ENCODE measurements at places on chromosomes 6 and 20.

DNA sequence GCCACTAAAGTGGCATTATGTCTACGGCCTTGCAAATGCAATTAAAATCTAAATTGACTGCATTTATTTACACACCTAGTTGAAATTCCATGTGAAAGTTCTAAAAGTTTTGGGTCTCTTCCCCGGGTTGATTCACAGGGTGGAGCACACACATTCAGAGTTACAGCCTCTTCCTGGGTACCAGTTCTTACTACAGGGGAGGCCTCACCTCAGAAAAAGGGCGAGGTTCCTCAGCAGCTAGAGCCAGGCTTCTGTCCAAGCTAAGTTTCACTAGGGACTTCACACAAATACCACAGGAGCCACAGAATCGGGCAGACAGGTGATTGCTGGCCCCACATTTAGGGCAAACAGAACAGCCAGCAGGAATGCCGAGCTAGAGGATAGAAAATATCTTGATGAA is 52.7 kb downstream of the DZANK1 start:
- no peak for DNase-seq

DNA sequence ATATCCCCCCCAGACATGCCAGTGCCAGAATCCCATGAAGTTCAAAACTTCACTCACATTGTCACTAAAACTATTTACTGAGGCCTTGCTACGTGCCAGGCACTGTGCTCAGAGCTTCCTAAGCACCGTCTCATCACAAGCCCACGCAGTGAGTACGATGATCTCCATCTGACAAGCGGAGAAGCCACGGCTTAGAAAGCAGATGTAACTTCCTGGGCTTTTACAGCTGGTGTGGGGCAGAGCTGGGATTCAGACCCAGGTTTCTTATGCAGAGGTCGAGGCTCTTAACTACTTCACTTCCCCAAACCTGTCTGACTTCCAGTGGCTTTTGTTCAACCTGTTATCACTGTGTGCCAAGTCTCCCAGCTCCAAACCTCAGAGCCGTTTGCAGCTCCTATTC is 8.3 kb downstream of the MDGA1 start:
- DNase-seq: no peak

DNA sequence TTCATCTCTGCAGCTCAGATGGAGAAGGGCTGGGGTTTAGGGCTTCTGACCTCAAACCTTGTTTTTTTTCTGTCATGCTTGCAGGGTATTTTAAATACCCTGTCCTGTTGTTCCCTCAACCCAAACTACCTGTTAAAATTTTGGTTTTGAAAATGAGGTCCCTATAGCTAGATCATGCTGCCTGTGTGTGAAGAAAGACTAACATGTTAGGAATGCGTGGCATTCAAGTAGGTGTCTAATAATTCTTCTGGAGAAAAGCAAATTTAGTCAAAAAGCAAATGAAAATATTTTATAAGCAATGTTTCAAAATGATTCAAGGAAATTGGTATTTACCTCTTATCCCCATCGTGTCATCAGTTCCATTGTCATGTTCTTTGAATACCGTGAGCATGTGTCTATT is 77.2 kb upstream of the C20orf144 start:
- no peak for DNase-seq

GRCh38 chr6:17454316-17455005 is 61.1 kb downstream of the CAP2 start:
- DNase-seq: no peak

DNA sequence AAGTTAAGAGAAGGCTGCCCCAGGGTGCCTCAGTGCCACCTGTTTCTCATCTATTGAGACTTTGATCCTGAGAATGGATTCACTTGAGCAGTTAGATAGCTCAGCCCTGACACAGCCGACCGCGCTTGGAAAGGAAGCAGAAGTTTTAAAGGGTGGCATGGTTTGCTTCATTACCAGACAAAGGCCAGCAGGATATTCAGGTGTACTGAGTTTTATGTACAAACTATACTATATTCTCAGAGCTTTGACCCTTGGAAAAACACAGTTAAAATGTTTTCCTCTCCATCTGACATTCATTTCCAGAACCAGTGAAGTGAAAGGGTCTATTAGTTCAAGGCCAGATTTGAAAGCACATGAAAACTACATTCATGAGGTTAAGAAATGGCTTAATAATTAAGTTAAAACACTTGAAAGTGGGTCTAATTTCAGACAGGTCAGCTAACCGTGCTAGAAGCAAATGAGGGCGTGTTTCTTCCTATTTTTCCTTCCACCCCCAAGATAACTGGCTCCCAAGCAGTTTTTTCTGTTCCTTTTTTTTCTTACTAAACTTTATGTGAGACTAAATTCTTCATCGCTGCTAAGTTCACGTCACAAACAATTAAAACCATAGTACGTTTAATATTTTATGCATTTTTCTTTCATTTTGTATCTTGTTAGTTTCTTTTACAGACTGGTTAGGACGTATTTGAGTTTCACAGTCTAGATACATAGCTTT is 385.3 kb upstream of the SOX4 start:
- no peak for DNase-seq

- no peak for DNase-seq
Observed at GRCh38 chr6:7703148-7703680, 22.7 kb upstream of the BMP6 start.

DNA sequence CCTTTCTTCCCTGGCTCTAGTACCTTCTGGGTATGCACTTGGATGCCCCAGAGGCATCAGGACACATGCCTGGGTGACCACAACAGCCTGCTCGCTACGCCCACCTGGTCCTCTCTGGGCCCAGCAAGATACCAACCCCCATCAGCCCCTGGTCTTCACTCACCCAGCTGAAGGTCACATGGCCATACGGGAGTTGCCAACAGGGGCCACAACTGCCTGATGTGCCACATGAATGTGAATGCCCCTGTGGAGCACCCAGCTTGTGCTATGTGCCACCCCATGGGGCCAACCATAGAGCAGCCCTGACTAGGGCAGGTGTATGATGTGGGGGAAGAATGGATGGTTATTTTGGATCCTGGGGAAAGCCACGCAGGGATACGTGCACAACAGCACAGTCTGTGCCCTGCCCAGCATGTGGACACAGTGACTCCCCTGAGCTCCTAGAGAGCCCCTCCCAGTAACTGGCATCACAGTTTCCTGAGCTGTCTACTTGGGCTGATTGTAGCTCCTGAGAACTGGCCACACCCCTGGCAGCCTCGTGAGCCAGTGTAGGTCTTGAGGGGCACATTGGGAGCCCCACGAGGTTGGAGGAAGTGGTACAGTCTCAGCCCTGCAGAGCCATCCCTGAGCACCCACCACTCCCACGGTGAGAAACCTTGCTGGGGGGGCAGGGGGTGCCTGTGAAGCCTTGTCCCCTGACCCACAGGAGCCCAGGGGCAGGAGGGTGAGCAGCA is 10.5 kb upstream of the PCMTD2 start:
- DNase-seq: no peak

GRCh38 chr6:13614126-13614925 is 809 bp upstream of the NOL7 start:
- no peak for DNase-seq

DNA sequence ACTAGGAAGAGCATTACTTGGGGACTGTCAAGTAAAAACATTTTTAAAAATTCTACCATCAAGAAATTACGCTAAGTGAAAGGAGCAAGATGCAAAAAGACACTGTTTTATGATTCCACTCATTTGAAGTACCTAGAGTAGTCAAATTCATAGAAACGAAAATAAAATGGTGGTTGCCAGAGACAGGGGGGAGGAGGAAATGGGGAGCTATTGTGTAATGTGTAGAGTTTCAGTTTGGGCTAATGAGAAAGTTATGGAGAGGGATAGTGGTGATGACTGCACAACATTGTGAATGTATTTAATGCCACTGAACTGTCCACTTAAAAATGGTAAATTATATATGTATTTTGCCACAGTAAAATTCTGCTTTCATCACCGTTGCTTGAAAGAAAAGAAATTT is 83.8 kb downstream of the UST start:
- DNase-seq: no peak

GRCh38 chr6:165231581-165232561 is 77.5 kb downstream of the C6orf118 start:
- no peak for DNase-seq

DNA sequence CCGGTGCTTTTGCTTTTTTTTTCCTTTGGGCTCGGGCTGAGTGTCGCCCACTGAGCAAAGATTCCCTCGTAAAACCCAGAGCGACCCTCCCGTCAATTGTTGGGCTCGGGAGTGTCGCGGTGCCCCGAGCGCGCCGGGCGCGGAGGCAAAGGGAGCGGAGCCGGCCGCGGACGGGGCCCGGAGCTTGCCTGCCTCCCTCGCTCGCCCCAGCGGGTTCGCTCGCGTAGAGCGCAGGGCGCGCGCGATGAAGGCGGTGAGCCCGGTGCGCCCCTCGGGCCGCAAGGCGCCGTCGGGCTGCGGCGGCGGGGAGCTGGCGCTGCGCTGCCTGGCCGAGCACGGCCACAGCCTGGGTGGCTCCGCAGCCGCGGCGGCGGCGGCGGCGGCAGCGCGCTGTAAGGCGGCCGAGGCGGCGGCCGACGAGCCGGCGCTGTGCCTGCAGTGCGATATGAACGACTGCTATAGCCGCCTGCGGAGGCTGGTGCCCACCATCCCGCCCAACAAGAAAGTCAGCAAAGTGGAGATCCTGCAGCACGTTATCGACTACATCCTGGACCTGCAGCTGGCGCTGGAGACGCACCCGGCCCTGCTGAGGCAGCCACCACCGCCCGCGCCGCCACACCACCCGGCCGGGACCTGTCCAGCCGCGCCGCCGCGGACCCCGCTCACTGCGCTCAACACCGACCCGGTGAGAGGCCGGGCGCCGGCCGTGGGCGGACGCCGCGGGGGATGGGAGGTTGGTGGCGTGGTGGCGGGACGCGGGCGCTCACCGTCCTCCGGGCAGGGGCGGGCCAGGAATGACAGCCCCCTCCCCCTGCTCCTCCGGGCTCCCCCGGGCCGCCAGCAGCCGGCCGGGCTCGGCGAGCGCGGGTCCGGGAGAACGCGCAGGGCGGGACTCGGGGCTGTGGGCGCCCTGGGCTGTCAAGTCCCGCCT is 606 bp downstream of the ID4 start:
- DNase-seq: no peak

GRCh38 chr20:32678948-32679347 is 5.2 kb upstream of the C20orf203 start:
- DNase-seq: no peak

DNA sequence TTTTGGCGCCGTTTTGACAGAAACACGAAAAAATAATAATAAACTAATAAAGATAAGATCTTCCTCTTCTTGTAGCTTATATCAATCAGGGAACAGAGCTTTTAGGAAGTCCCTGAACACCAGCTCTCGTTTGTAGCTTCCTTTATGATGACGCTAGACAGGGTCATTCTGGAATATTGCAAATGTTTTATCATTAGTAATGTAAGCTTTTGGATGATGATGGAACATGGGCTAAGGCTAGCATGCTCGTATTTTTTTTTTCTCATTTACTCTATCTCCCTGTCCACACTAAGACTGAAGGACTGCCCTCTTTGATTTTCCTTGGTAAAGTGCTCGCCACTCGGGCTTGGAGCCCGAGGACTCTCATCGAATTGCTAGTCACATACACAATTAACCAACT is 22.1 kb upstream of the POM121L2 start:
- no peak for DNase-seq

- DNase-seq: peak; percentile 55
Observed at GRCh38 chr6:157563611-157564284, 182.8 kb downstream of the ZDHHC14 start.

GRCh38 chr6:36691011-36691410 is 6.6 kb upstream of the RAB44 start:
- no peak for DNase-seq

DNA sequence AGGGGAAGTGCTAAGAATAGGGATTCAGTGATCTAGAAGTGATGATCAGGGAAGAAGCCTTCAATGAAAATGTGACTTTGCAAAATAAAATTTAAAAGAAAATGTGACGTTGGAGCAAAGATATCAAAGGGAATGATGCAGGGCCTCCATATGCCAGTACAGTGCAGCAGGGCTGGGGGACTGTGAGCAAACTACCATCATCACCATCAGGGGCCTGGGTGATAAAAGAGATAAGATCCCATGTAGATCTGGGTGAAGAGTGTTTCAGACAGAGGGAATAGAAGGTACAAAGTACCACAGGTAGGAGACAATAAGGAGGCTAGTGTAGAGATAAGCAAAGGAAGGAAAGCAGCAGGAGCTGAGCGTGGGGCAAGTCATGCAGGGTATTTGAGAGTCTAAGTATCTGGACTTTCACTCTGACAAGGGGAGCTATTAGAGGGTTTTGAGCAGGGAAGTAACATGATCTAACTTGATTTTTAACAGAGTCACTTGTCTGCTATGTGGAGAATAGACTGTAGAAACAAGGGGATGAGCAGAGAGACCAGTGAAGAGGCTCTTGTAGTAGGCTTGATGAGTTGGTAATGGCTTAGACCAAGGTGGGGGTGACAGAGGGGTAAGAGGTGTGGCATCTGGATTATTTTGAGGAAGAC is 295.6 kb downstream of the ZFAND3 start:
- no peak for DNase-seq

- no peak for DNase-seq
Observed at GRCh38 chr6:100617633-100618350, 153.1 kb upstream of the SIM1 start.

DNA sequence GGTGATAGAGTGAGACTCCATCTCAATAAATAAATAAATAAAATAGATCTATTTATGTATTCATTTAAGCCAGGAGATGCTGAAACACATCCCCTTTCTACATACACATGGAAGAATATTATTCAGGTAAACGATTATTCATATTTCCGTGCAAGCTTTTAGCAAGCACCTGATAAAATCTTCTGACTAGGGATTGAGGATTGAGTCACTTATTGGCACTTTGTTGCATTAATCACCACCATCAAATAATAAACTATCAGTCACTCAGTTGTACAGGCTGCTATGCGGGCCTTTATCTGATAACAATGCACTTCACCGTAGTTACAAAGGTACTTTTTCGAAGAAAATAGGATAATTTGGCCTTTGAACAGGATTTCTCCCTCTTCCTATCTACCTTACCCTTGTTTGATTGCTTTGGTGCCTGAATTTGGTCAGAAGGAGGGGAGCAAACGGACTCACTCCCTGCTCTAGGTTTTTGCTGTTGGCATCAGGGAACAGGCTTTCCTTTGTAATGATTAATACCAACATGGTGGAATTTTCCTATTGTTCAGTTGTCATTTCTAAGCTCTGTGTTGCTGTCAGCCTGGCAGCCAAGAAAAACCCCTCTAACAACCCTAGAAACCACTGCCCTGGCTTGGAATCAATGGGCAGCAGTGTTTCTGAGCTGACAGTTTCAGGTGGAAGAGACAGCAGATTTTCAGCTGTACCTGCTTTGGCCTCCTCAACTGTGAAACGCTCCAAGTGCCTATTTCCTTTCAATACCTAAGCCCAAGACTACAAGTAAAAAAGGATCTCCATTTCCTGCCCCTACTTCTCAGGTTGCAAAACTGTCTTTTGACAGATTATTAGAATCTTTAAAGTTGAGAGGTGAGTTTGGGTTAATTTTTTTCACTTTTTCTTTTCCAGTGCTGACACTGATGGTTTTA is 63.0 kb downstream of the MYB start:
- no peak for DNase-seq

DNA sequence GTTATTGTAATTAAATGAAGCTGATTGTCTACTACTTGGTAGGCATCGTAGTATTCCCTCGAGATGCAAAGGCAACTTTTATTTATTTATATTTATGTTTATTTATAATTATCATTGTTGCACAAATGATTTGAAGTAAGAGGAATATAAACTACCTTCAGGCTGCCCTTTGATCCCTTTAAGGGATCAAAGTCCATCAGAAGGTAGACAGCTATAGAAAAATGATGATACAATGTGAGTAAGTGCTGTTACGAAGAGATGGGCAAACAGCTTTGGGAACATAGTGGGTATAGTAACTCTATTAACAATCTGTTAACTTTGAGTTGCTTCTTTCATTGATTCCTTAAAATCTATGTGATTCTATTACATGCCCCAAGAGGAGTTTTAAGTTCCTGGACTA is 512.8 kb upstream of the CITED2 start:
- no peak for DNase-seq

- DNase-seq: no peak
Observed at GRCh38 chr6:42502990-42503389, 51.3 kb upstream of the TRERF1 start.
